ENCODE measurements at places on chromosomes 1 and 21. TPM values are rescaled to one million over a fixed set of nuclear protein-coding genes. Genes with fewer than 3 reads are reported as not detected.

Gene ANKRD45
- total RNA-seq = not detected

Gene ITGB3BP
- total RNA-seq = 74.3 TPM

Gene FCRL1
- not detected for total RNA-seq

Gene DIP2A
- 60.1 TPM for total RNA-seq

Gene ECM1
- total RNA-seq = 1.3 TPM

Gene SLC30A2
- not detected for total RNA-seq
